ENCODE measurements at places on chromosomes 5 and 9.

DNA sequence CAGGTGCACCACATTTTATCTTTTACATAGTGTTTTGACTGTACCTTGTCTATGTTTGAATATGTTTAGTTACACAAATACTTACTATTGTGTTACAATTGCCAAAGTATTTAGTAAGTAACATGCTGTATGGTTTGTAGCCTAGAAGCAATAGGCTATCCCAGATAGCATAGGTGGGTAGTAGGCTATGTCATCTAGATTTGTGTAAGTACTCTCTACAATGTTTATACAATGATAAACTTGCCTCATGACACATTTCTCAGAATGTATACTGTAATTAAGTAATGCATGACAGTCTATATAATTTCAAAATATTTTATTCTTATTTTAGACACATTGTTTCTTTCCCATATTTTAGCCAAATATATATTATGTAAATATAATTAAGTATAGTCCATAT lies 836.8 kb upstream of the CDH9 start:
- DNase-seq = no peak

DNA sequence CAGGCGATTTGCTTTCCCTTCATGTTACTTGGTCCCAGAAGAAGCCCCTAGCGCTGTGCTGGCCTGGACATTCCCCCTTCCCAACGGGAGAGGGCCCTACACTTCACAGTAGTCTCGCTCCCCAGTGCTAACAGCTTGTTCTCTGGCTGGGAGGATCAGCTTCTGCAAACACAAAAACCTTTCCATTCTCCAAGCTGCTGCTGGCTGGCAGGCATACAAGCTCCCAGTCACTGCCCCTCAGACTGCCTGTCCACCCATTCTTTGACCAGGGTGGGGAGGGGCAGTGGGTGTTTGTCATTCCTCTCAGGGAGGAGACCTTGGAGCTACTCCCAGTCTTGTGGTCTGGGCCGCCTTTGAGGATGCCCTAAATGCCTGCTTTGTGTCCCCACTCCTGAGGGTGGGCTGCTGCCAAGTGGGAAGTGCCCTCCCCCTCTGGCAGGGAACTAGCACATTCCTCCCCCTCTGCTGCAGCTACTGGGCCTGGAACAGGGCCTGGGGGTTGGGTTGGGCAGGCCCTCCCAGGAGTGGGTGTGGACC lies 20.8 kb downstream of the ENHO start:
- no peak for DNase-seq

DNA sequence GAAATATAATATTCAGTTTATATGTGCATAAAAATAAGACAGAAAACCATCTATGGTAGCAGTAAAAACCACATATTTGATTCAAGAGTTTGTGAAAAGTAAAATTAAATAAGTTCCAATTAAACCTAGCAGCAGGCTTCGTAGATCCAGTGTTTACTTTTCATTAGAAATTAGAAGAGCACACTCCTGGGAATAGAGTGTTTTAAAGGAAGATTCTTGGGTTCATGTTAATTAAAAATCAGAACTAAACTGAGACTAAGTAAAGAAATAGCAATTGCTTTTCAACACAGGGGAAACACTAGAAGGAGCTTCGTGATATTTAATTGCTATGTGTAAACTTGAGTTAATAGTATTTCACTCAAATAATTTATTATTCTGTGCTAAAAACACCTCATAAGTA lies 1097.8 kb upstream of the CDH18 start:
- no peak for DNase-seq

DNA sequence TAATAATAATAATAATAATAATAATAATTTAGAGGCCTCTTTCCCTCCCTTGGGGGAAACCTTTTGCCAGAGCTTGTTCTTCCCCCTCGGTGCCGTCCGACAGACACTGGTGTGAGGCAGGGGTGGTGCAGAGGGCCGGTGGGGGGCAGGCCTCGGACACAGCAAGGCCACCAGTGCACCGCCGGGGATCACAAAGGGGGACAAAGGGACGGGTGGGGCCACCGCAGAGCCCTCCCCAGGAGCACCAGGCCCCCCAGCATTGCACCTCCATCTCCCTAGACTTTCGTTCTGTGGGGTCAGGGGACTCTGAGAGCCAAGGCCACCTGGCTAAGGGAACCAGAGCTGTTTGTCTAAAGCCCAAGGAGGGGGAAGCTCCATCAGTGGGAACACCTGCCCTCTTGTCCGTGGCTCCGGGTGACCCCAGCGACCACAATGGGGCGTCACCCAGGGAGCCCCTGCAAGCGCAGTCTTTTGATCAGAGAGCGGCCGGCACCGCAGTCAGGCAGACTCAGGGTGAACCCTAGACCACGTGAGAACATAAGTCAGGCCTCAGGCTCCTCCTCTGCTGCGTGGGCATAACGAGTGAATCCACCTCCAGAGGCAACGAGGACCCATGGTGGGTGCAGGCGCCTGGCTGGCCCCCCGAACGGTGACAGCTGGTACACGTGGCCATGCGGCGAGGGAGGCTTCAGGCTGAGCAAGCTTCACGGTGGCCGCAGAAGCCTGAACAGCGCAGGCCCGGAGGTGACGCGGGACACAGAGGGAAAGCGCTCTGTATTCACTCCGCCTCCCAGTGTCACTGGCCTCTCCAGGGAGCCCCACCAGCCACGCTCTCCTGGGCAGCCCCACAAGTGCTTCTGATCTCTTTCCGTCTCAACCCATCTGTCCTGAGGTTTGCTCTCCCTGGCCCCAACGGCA lies 12.0 kb upstream of the QSOX2 start:
- DNase-seq = no peak

DNA sequence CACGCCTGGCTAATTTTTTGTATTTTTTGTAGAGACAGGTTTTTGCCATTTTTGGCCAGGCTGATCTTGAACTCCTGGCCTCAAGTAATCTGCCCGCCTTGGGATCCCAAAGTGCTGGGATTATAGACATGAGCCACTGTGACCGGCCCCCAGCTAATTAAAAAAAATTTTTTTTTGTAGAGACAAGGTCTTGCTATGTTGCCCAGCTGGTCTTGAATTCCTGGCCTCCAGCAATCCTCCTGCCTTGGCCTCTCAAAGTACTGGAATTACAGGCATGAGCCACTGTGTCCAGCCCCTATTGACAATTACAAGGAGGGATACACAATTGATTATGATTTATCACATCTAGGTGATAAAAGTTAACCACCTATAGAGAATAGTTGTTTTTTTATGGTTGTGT lies 59.5 kb downstream of the NR2F1 start:
- no peak for DNase-seq

- DNase-seq = no peak
Measured at GRCh38 chr5:146284016-146284415, 54.6 kb upstream of the POU4F3 start.

- no peak for DNase-seq
Measured at GRCh38 chr5:175460126-175460525, 16.1 kb upstream of the DRD1 start.

GRCh38 chr9:124330011-124330697 lies 72.4 kb downstream of the NEK6 start:
- DNase-seq = no peak

GRCh38 chr5:150408231-150408943 lies 4.3 kb downstream of the CD74 start:
- DNase-seq = no peak

DNA sequence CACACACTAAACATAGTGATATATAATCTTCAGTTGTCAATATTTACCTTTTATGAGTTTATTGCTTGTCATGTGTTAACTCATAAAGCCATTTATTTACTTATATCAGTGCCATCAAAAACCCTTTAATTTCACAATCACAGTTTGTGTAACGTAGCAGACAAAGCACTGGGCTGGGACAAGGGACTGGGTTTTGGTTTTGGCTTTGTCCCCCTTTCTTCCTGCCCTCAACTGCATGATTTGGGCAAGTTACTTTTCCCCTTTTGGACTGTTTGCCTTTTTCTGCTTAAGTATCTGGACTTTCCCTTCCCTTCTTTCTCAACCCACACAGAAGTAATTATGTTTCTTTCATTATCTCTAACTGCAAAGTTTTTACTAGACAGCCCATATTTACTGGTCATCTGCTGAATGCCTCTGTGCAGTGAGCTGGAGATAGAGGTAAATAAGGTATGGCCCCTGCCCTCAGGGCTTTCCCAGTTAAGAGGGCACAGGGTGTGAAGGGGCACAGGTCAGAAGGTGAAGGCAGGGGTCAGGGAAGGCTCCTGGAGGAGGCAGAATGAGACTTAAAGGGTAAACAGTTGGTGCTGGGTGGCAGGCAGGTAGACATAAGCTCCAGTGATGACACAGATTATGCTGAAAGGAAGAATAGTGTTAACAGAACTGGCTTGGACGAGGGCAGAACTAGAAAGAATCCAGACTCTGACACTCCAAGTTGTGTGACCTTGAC lies 14.8 kb upstream of the NR3C1 start:
- no peak for DNase-seq

DNA sequence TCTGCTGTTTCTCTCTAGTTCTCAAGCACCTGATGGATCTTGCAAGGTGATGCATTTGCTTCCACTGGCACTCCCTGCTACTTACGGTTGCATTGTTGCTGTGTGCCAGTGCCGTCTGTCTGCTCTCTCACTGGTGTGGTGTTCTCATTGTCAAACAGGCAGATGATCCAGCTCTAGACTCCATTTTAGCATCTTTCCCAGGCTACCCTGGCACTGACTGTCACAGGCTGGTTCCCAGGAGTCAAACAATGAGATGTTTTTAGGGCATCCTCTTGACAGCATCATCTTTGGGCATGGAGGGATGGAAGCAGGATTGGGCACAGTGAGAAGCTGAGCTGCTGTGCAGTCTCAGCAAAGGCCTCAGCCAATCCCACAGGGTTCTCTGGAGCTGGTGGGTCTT lies 12.9 kb downstream of the MTRR start:
- no peak for DNase-seq

GRCh38 chr5:113090336-113091106 lies 113.9 kb downstream of the DCP2 start:
- DNase-seq = peak; percentile 35

GRCh38 chr5:171207256-171207847 lies 101.7 kb upstream of the TLX3 start:
- no peak for DNase-seq

- peak; percentile 81 for DNase-seq
Measured at GRCh38 chr5:175444060-175444904, at the start of gene DRD1. Gene DRD1 (minus strand): TSS chr5:175444182. CDS start chr5:175443099, 1,083 bp downstream.

GRCh38 chr5:3602785-3603502 lies 7.3 kb downstream of the IRX1 start:
- no peak for DNase-seq

- no peak for DNase-seq
Measured at GRCh38 chr5:88879724-88880123, 3.3 kb downstream of the MEF2C start.

DNA sequence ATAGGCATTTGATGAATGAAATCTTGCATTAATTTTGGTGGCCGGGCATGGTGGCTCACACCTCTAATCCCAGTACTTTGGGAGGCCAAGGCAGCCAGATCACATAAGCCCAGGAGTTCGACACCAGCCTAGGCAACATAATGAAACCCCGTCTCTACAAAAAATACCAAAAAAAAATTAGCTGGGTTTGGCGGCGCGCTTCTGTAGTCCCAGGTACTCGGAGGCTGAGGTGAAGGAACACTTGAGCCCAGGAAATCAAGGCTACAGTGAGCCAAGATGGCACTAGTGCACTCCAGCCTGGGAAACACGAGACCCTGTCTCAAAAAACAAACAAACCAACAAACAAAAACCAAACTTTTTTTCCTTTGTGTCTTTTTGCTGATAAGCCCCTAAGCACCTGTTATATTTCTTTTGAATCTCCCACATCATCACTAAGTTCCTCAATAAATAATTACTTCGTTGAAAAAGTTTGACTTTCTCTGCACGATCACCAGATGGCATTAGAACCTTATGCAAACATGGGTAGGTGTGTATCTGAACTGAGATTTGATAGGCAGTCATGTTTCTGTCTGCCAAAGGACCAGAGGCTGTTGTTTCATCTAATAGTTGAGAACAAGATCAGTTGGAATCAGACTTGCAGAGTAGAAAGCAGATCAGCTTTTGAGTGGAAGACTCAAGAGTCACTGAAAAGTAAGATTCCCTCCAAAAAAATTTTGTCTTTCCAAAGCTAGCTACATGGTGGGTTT lies 5.5 kb upstream of the MATR3 start:
- no peak for DNase-seq

DNA sequence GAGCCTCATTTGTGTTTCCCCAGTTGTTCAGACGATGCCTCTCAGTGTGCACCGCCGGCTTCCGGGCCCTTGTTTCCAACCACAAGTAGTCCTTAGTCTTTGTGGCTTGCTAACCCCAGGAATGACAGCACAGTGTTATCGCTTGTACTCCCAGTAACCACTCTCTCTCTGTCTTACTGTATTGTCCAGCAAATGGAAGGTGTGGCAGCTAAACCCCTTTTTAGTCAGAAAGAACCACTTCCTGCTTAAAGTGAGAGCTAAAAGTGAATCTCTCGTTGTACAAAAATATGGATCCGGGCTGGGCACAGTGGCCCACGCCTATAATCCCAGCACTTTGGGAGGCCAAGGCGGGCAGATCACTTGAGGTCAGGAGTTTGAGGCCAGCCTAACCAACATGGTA lies 61.3 kb downstream of the ENC1 start:
- DNase-seq = peak; percentile 65

DNA sequence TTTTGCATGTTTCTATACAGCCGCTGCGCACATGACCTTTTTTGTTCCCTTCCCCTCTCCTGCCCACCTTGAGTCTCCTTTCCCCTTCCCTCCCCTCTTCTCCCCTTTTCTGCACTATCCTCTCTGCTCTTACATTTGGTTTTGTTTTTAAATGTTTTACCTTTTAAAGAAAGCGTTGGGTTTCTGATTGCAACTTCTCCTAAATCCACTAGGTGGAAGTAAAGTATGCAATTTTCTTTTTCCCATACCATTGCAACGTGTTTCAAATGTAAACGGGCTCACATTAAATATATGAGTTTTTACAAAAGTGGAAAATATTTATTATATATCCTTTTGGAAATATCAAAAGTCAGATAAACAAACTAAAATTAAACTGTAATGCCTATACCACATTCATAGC lies 500.9 kb downstream of the DIRAS2 start:
- DNase-seq = no peak

DNA sequence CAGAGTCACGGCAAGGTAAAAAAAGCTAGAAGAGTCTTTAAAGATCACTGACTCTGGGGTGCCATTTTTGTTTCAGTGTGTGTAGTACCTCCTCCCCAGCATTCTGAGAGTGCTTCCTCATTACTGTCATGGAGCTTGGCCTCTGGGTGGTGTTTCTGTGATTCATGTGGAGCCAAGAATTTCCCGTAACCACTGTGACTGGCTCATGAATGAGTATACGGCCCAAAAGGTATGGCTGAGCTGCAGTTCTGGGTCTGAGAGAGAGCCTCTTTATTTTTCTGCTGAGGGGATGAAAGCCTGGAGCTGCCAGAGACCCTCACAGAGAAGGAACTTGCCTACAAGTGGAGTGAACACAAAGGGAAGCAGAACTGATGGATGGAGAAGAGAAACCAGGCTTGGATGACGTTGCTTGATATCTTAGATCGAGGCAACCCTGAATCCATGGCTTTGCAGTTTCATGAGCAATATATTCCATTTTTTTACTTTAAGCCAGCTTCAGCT lies 85.6 kb downstream of the PTTG1 start:
- peak; percentile 36 for DNase-seq

DNA sequence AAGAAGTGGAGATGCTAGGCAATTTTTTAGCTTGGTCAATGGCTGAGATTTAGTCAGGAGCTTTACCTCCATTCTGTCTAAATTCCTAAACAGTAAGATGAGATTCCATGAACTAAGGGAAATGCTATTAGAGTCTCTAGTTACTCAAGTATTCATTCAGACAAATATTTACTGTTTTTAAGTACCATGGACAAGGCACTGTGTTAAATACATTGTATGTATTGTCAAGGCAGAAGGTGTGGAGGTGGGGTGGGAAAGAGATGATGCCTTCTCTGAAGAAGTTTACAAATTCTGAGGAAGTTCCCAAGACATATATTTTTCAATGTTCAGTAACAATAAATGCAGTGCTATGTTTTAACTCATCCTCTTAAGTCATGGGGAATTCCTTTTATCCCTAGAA lies 459.9 kb upstream of the NMUR2 start:
- no peak for DNase-seq

All from activated T-cell treated with anti-CD3 and anti-CD28 coated beads, Interleukin-2, amount 50 U/mL, for 24 hours (primary cell).